ENCODE measurements at places on chromosomes 12 and 14.

DNA sequence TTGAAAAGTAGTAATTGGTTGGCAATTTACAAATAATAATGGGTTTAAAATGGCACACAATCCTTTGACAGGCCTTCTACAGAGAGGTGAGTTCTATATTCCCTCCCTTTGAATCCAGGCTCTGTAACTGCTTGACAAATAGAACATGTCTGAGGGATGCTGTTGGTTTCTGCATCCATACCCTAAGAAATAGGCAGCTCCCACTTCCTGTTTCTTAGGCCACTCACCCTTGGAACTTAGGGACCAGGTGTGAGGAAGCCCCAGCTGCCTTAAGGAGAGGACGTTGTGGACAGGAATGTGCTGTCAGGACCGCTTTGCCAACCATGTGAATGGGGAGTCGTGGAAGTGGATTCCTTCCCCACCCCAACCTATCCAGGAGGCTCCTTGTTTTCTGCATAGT is 59.4 kb downstream of the LMNTD1 start:
- DNase-seq = no peak

DNA sequence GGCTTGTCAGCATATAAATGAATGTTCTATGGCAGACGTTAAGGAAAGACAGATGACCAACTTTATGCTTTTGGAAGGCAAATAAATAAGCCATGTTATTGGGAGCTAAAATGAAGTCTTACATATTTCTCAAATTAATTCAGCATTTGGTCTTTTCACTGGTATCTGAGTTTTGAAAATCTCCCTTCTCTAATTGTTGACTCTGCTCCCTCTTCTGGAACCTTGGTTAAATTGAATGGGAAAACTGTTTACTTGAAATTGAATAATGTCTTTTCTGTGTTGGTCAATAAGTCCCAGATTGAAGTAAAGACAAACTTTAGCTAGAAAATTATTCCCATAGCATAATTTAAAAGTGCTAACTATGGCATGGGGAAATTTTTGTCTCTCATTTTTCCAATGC is 38.7 kb downstream of the LGR5 start:
- no peak for DNase-seq

DNA sequence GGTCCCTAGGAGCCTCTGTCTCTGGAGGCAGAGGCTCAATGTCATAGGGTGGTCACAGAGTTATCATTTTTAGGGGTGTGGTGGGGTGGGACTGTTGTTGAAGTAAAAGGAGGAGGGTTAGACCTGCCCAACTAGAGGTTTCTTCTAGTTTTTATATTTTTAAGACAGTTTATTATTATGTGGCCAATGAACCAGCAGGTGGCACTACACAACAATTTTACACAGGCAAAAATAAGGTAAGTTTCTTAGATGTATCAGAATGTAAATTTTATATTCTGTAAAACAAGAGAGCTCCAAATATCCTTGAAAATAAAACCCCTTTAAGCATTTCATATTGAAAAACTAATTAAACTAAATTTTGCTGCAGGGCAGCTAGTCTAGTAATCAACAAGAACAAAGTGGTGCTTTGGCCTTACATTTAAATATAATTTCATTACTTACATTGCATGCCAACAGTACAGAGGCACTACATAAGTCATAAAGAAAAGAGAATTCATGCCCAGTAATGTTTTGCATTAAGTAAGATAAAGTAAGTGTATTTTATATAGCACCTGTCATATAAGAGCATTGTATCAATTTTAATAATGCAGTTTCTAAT is 22.2 kb upstream of the OVCH1 start:
- DNase-seq = no peak

- no peak for DNase-seq
These were observed 2.5 kb downstream of the HNRNPA1 start for GRCh38 chr12:54282949-54283593.

DNA sequence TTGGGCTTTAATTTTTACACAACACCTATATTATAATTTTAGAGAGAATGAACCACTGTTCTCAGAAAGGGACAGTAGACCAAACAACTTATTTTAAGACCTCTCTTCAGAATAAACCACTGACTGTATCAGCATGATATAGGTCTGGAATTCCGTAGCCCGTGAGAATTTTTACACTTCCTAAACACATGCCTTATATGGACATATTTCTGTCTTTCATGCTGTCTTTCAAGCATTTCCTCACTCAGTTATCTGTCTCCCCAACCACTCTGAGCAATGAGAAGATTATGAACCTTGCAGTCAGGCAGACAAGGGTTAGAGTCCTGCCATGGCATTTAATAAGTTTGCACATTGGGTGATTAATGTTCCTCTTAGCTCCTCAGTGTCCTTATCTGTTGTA is 17.4 kb upstream of the NEUROD4 start:
- DNase-seq = no peak

GRCh38 chr14:55701638-55702037 is 121.6 kb downstream of the KTN1 start:
- DNase-seq = no peak

DNA sequence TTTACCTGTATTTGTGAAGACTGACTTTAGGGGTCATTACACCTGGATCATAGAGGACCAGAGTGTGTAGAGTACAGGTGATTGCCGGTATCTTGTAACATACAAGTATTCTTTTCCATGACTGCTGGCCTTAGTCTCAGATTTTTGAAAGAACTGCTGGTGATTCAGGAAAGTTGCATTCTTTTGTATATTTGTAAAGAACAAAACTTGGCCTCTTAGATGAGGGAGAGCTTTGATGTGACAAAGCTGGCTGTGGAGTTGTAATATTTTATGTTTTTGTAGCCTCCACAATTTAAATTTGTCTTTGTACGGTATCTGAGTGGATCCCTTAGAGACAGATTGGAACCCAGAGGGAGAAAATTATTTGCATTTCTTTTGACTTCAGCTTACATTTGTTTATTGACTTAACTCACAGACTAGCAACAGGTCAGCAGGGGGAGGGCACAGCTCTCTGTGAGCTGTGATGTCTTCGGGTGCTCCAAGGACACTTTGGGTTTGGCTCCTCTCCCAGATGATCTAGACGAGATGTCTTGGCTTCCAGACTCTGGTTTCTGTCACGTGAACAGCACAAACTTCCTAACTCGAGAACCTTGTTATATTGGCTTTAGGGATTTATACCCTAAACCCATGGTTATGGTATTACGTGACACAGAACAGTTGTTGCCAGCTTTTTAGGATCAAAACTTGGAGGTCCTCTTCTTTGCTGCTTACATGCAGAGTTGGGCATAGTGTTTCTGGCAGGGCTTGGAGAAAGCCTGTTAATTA is 65.9 kb downstream of the DAAM1 start:
- DNase-seq = no peak

DNA sequence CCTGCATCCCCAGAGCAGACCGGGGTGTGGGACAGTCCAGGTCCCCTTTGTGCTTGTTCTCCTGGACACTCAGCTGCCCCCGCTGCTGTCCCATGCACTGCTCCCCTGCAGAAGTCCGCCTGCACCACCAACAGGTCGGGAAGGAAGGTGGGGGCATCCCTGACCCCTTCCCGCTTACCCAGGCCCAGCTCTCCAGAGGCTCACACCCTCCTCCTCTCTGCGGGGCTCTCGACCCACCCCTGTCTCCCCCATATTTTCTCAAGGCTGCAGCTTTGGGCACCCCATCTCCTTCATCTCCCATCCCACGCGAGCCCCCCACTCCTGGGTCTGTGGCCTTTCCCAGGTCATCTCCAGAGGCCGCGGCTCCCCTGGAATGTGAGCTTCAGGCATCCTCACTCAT is 9.4 kb downstream of the ZBTB42 start:
- DNase-seq = no peak

GRCh38 chr14:75389679-75390078 is 38.1 kb upstream of the JDP2 start:
- no peak for DNase-seq

Measured in left forelimb (tissue), 1 donor.